ENCODE measurements at places on chromosomes 4 and X. TPM values are rescaled to one million over a fixed set of nuclear protein-coding genes. Genes with fewer than 3 reads are reported as not detected.

Gene HNRNPDL
- total RNA-seq = 81.2 TPM

- DNase-seq = no peak
Observed at GRCh38 chr4:145132511-145133098, 34.5 kb downstream of the ABCE1 start.

Gene LRIT3
- not detected for total RNA-seq

Gene MAML3
- 5.8 TPM for total RNA-seq

GRCh38 chr4:111127841-111128240, 505.0 kb upstream of the PITX2 start:
- no peak for DNase-seq

DNA sequence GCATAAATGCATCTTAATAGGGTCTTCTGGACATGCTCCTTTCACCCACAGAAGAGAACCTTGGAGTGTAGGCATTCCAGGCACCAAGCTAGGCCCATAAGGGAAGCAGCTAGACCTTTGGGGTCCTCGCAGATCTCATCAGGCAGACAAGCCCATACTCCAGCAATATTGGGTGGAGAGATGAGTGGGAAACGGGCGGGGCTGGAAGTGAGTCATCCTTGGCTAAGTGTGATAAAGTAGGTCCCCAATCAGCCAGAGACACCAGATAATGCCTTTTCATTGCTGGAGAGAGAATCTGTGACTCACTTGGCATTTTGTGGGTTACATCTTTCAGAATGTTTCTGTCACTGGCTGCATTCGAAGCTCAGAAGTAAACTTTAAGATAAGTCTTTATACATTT, 133.3 kb upstream of the MBNL3 start:
- no peak for DNase-seq

- DNase-seq = no peak
Observed at GRCh38 chr4:7518871-7519637, 84.3 kb upstream of the PSAPL1 start.

- no peak for DNase-seq
Observed at GRCh38 chr4:22003878-22004277, 55.3 kb upstream of the KCNIP4 start.

Gene ARR3
- total RNA-seq = not detected

GRCh38 chr4:7857238-7857701, 82.4 kb downstream of the AFAP1 start:
- no peak for DNase-seq

- no peak for DNase-seq
Observed at GRCh38 chrX:70117738-70118137, 15.5 kb upstream of the IGBP1 start.

DNA sequence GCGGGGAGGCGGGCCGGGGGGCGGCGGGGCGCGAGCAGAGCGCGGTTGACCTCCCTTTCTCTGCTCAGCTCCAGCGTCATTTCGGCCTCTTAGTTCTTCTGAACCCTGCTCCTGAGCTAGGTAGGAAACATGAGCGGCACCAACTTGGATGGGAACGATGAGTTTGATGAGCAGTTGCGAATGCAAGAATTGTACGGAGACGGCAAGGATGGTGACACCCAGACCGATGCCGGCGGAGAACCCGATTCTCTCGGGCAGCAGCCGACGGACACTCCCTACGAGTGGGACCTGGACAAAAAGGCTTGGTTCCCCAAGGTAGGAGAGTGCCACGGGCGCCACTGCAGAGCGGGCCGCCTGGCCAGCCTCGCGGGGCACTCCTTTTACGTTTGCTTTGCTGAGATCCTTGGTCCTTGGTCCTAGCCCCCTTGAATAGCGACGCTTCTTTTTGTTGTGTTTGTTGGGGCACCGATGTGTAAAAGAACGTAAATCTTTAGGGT, at the start of gene HTATSF1:
HTATSF1 (plus strand) TSS at position 37 of the 497 bp plus-strand sequence; CDS start at position 130, 93 bp downstream.
- DNase-seq = no peak

DNA sequence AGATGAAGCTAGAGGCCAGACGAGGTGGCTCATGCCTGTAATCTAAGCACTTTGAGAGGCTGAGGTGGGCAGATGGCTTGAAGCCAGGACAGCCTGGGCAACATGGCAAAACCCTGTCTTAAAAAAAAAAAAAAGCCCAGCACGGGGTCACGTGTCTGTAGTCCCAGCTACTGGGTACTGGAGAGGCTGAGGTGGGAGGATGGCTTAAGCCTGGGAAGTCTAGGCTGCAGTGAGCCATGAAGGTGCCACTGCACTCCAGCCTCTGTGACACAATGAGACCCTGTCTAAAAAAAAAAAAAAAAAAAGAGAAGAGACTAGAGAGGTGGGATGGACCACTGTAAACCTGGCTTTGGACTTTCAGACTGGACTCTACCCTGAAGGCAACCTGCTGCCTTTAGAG, 10.7 kb upstream of the LRBA start:
- no peak for DNase-seq

Gene ABCD1
- total RNA-seq = 18.0 TPM

Gene SPANXA1
- total RNA-seq = not detected

DNA sequence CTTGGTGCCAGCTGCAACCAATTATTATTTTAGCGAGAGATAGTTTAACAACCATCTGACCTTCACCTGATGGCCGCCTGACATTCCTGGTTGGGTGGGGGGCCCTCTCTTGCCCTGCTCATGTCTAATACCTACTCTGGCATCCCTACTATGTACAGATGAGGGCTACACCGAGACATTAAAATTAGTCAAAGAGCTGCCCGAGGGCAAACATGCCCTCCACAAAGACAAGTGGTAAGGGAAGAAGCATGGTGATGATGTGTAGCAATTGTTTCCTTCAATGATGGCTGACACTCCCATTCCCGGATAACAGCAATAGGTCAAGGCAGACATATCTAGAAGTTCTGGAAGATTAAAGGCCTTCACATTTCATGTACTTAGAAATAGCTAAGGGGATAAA, 49.6 kb downstream of the MAP7D3 start:
- DNase-seq = no peak

- DNase-seq = no peak
Observed at GRCh38 chr4:120692964-120693363, 229.6 kb downstream of the PRDM5 start.

DNA sequence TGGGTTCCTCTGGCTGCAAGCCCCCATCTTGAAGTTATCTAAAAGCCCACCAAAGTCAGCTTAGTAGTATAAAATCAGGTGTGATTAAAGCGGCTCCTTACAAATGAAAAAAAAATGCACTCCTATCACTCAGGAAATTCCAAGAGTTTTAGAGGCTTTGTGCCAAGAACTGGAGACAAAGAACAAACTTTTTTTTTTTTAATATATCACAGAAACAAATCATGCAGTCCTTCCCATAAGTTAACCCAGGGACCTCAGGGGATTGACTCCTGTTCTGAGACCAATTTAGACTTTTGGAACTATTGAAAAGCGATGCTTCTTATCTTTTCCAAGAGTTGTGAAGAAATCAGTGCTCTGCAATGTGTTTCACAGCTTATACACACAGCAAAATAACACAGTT, 53.6 kb downstream of the HHIP start:
- no peak for DNase-seq

- no peak for DNase-seq
Observed at GRCh38 chrX:63934791-63935190, 149.8 kb upstream of the ARHGEF9 start.

GRCh38 chrX:131841496-131842437, 181.3 kb upstream of the STK26 start:
- DNase-seq = no peak

Gene MAMLD1
- 0.56 TPM for total RNA-seq

Gene AKAP14
- total RNA-seq = not detected

- DNase-seq = no peak
Observed at GRCh38 chr4:114780205-114780604, 181.6 kb downstream of the UGT8 start.
